ENCODE measurements at places on chromosomes 11 and 22. TPM values are rescaled to one million over a fixed set of nuclear protein-coding genes. Genes with fewer than 3 reads are reported as not detected.
A peak's percentile ranks its signal among the peaks of the same experiment; 100 is the strongest.

SLC17A6 gene
- total RNA-seq: not detected

DNA sequence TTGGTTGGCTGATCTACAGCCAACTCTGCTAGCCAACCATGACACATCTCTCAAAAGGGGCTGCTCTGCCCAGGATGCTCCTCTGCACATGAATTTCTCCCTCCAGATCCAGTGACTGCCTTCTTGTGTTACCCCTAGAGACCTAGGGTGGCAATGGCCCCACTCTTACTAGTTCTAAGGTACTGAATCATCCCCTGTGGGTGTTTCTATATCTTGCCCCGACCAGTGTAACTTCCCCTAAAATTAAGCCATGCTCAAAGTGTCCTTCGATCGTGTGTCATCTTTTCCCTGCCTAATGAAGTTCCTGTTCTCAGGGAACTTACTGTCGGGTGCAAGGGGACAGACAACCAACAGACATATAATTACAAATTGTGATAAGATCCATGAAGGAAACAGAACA is 113.3 kb downstream of the FAM76B start:
- H3K36me3 ChIP-seq: no peaks in the 10 kb centered on the region
- H3K4me1 ChIP-seq: no peaks in the 10 kb centered on the region

GRIK4 gene
- not detected for total RNA-seq

GRCh38 chr11:104655066-104655465 is 243.2 kb downstream of the CASP12 start:
- DNase-seq: no peak
- no peaks in the 10 kb centered on the region for H3K27me3 ChIP-seq
- H3K27ac ChIP-seq: no peak overlapping the region
- H3K4me1 ChIP-seq: no peaks in the 10 kb centered on the region
- H3K36me3 ChIP-seq: no peaks in the 10 kb centered on the region

KRTAP5-7 gene
- not detected for total RNA-seq

SYT8 gene
- not detected for total RNA-seq

GRCh38 chr22:39962071-39962470 is 1.9 kb downstream of the TMA7B start:
- H3K27me3 ChIP-seq: peaks cover 2% of the 10 kb centered on the region
- peak overlapping the region; percentile 77 for H3K4me3 ChIP-seq
- H3K27ac ChIP-seq: peak overlapping the region; percentile 94
- no peaks in the 10 kb centered on the region for H3K36me3 ChIP-seq
- H3K4me1 ChIP-seq: peaks cover 39% of the 10 kb centered on the region
- no peak for DNase-seq

DNA sequence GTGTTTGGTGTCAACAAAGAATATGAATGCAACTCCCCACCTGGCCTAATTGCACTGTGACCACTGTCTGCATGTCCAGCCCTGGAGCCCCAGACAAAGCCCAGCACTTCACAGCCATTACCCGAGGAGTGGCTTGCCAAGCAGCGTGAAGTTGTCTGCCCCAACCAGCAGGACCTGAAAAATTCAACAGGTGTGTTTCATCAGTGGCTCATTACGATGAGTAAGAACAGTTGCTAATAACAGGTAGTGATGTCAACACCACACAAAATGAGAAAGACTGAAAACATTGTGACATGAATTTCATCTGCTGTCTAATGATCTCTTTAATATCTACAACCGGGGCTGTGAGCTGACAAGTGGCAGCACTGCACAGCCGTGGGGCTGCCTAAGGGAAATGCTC is 10.3 kb downstream of the MRPL21 start:
- no peak overlapping the region for H3K27ac ChIP-seq
- no peak for DNase-seq
- peaks cover 23% of the 10 kb centered on the region for H3K4me1 ChIP-seq
- peaks cover 9% of the 10 kb centered on the region for H3K36me3 ChIP-seq
- H3K4me3 ChIP-seq: no peak overlapping the region

PLXNB2 gene
- 344 TPM for total RNA-seq

PAX6 gene
- 1.5 TPM for total RNA-seq

DNA sequence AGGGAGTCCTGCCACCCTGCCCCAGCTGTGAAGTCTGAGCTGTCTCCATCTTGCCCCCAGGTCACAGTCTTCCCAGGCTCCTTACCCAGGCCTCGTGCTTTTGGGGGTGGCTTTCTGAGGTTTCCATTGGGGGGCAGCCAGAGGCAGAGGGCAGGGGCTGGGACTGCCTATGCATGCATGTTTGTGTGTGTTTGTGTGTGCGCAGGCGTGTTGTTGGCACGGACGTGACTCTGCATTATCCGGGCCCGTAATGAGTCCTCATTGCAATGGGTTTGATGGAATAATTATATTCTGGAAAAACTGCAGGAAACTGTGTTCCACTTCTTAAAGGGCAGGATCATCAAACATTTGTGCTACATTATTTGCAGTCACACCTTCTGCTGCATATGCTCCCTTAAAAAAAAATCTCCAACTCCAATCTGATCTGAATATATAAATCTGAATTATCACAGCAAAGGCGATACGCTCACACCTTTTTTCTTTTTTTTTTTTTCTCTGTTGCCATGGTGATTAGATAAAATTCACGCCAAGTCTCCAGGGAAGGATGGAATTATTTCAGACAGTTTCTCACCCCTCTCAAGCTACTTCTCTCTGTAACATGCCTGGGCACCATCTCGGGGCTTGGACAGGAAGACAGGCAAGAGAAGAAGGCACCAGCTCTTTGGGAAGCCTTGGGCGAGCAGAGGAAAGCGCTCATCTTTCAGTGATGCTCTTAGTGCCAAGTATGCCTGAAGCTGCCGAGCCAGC is 45.9 kb downstream of the DSCAML1 start:
- no peak overlapping the region for H3K4me3 ChIP-seq
- peaks cover 55% of the 10 kb centered on the region for H3K27me3 ChIP-seq
- H3K27ac ChIP-seq: no peak overlapping the region
- no peak for DNase-seq

DNA sequence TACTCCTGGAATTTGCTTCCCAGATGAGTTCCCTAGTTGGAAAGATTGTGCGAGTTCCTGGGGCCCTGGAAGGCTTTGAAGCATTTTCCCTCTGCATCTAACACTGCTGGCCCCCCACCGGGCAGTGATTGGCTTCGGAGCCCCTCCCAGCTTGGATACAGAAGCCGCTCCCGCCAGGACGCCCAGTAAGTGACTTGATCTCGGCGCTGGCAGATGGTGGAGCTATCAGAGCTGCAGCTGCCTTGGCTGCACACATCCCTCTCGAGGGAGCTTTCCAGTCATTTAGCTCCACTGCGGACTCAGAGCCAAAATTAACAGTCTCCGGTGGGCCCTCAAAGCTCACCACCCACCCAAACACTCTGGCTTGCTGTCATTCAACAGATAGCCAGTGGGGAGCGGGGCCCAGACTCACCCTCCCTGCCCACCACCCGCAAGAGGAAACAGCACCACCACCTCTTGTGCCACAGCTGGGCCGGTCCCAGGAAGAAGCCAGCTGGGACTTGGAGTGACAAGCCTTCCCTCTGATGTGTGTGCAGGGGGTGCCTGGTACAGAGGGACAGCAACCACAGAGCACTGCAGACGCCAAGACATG is 162.3 kb downstream of the TRIM29 start:
- DNase-seq: no peak
- H3K4me1 ChIP-seq: no peaks in the 10 kb centered on the region
- H3K27me3 ChIP-seq: peaks cover 52% of the 10 kb centered on the region
- H3K36me3 ChIP-seq: no peaks in the 10 kb centered on the region

GRCh38 chr11:96647621-96648020 is 257.8 kb downstream of the JRKL start:
- no peak for DNase-seq
- no peak overlapping the region for H3K27ac ChIP-seq
- H3K4me3 ChIP-seq: no peak overlapping the region
- no peaks in the 10 kb centered on the region for H3K4me1 ChIP-seq

DNA sequence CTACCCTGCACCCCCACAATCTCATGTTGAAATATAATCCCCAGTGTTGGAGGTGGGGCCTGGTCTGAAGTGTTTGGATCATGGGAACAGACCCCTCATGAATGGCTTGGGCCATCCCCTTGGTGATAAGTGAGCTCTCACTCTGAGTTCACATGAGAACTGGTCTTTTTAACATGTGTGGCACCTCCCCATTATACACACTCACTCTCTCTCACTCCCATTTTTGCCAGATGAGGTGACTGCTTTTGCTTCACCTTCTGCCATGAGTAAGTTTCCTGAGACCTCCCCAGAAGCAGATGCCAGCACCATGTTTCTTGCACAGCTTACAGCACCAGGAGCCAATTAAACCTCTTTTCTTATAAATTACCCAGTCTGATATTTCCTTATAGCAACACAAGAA is 32.1 kb upstream of the DRD2 start:
- peaks cover 1% of the 10 kb centered on the region for H3K27me3 ChIP-seq
- no peaks in the 10 kb centered on the region for H3K4me1 ChIP-seq
- no peak overlapping the region for H3K27ac ChIP-seq
- DNase-seq: no peak

GRCh38 chr11:132101881-132102280 is 731.5 kb downstream of the NTM start:
- peak overlapping the region; percentile 1 for H3K4me3 ChIP-seq
- peaks cover 26% of the 10 kb centered on the region for H3K4me1 ChIP-seq
- H3K27ac ChIP-seq: peak overlapping the region; percentile 51
- no peaks in the 10 kb centered on the region for H3K27me3 ChIP-seq
- no peaks in the 10 kb centered on the region for H3K36me3 ChIP-seq

APOBEC3H gene
- not detected for total RNA-seq

GRCh38 chr11:1397862-1398527 is 8.3 kb downstream of the BRSK2 start:
- H3K27me3 ChIP-seq: peaks cover 4% of the 10 kb centered on the region
- H3K27ac ChIP-seq: no peak overlapping the region
- no peak overlapping the region for H3K4me3 ChIP-seq
- H3K4me1 ChIP-seq: no peaks in the 10 kb centered on the region

GRCh38 chr11:69265911-69266510 is 27.9 kb upstream of the MYEOV start:
- H3K27me3 ChIP-seq: peaks cover 23% of the 10 kb centered on the region
- H3K4me3 ChIP-seq: no peak overlapping the region
- no peak for DNase-seq

GRCh38 chr11:134487696-134488095 is 75.7 kb upstream of the B3GAT1 start:
- DNase-seq: no peak
- no peaks in the 10 kb centered on the region for H3K36me3 ChIP-seq
- H3K27me3 ChIP-seq: no peaks in the 10 kb centered on the region
- no peak overlapping the region for H3K27ac ChIP-seq
- no peak overlapping the region for H3K4me3 ChIP-seq

GRCh38 chr11:134663506-134664313 is 251.7 kb upstream of the B3GAT1 start:
- H3K27me3 ChIP-seq: peaks cover 4% of the 10 kb centered on the region
- DNase-seq: no peak
- peaks cover 9% of the 10 kb centered on the region for H3K36me3 ChIP-seq
- H3K27ac ChIP-seq: no peak overlapping the region

DNA sequence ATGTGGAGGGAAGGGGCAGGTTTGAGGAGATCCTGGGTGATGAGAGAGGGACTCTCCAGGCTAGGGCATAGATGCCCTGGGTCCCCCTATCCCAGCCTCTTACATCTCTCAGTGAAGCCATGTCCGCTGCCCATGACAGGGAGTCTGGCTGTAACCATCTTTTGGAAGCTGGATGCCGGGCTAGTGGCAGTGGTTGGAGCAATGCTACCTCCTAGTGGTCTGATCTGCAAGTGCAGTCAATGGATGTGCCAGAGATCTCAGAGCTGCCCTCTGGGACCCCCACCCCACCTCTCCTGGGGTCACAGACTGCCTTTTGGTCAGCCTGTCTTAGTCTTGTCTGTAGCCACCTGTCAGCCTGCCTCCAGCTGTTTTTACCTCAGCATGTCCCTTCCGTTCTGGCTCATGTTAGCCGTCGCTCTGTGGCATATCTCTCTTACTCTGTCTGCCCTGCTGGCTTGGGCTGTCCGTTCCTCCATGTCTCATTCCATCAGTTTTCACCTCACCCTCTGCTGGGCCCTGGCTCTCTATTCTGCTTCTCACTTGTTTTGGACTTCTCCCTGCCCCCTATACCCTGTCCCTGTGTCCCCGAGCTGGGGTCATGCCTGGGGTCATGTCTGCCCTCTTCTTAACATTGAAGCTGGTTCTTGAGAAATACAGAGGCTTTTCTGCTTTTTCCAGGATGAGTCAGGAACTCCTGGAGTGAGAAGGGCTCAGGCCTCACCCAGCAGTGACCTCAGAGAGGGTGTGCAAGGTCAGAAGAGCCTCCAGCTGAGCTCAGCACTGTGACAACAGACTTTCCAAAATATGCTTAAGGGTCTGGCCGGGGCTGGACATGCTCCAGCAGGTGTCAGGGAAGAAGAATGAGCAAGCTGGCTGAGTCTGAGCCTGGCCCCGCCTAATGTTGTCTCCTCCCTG is 52.0 kb upstream of the THY1 start:
- H3K4me1 ChIP-seq: peaks cover 44% of the 10 kb centered on the region
- no peaks in the 10 kb centered on the region for H3K36me3 ChIP-seq
- peaks cover 24% of the 10 kb centered on the region for H3K27me3 ChIP-seq
- peak overlapping the region; percentile 50 for H3K4me3 ChIP-seq
- peak overlapping the region; percentile 71 for H3K27ac ChIP-seq

GRCh38 chr11:84014539-84014938 is 728.4 kb upstream of the CCDC90B start:
- H3K36me3 ChIP-seq: no peaks in the 10 kb centered on the region
- H3K27ac ChIP-seq: no peak overlapping the region
- peaks cover 6% of the 10 kb centered on the region for H3K4me1 ChIP-seq
- no peak overlapping the region for H3K4me3 ChIP-seq
- H3K27me3 ChIP-seq: no peaks in the 10 kb centered on the region

GRCh38 chr22:31538815-31539214 is 42.5 kb downstream of the SFI1 start:
- 0 out of 2 replicates have a peak, but pooled peaks cover under 1% of the 10 kb centered on the region for H3K4me1 ChIP-seq
- no peak for DNase-seq
- H3K27ac ChIP-seq: no peak overlapping the region
- H3K4me3 ChIP-seq: no peak overlapping the region

GRCh38 chr22:26271427-26271826 is 102.2 kb downstream of the SEZ6L start:
- H3K4me1 ChIP-seq: no peaks in the 10 kb centered on the region
- H3K27ac ChIP-seq: no peak overlapping the region
- no peaks in the 10 kb centered on the region for H3K27me3 ChIP-seq
- no peak overlapping the region for H3K4me3 ChIP-seq

- H3K27ac ChIP-seq: no peak overlapping the region
- H3K4me3 ChIP-seq: no peak overlapping the region
- DNase-seq: peak; percentile 38
- no peaks in the 10 kb centered on the region for H3K36me3 ChIP-seq
Measured at GRCh38 chr11:31956310-31956709, 134.6 kb upstream of the RCN1 start.

GRCh38 chr11:33258631-33259205 is 1.5 kb downstream of the HIPK3 start:
- peaks cover 17% of the 10 kb centered on the region for H3K36me3 ChIP-seq
- peaks cover 51% of the 10 kb centered on the region for H3K4me1 ChIP-seq
- peak overlapping the region; percentile 99 for H3K4me3 ChIP-seq

DNA sequence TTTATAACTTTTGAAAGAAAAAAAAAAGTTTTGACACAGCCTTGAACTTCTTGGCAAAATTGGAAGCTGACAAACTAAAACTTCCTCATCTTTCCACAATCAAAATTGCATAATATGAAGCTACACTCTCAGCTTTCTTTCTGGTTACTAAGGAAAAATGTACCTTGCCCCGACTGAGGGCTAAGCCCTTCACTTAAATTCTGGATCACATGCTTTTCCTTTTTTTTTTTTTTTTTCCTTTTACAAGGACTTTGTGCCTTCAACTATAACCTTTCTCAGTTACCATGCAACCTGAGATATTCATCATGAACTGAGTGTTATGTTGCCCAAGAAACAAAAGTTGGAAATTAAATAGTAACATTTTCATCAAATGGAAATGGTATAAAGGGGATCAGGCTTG is 188.5 kb upstream of the CARD18 start:
- no peak for DNase-seq
- H3K4me3 ChIP-seq: no peak overlapping the region
- H3K4me1 ChIP-seq: no peaks in the 10 kb centered on the region
- H3K36me3 ChIP-seq: no peaks in the 10 kb centered on the region
- H3K27ac ChIP-seq: no peak overlapping the region

Measured in HFFc6 (cell line).